HT-29 (cell line): ENCODE measurements at places on chromosomes 7 and 10. TPM values are rescaled to one million over a fixed set of nuclear protein-coding genes. Genes with fewer than 3 reads are reported as not detected.

SLC13A1 gene
- total RNA-seq, result not detected in 2 replicates

SLC12A9 gene
- total RNA-seq, result 68.7 and 85.6 TPM in 2 replicates

ZPBP gene
- not detected in 2 replicates for total RNA-seq

GRCh38 chr7:112263519-112263918 is 57.0 kb downstream of the ZNF277 start:
- DNase-seq, result no peak

DNA sequence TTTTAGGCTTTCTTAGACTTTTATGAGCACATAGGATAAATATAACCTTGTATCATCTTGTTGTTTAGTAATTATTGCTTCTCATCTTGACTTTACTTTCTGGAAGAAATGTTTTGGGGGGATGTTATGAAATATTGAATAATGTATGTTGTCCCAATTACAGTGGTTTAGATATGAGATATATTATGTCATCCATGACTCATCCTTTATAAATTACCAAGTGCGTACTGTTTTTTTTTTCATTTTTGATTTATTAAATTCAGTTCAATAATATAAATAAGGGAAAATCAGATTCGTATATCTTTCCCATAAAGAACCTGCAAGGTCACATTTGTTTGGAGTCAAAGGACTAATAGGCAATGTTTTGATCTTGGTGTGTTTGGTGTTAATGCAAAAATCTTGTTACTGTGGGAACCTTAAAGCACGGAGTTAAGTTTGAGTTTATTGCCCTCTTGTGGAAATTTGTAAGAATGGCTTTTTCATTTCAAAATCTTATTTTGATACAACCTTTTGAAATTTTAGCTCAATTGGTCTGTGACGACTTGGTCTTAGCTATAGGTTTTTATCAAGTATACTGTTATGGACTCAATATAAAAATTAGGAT is 108.6 kb downstream of the SRI start:
- DNase-seq, result peak; percentile 76

GRCh38 chr7:55260676-55261385 is 104.3 kb upstream of the LANCL2 start:
- DNase-seq, result no peak

- peak; percentile 47 for DNase-seq
These were observed 11.5 kb upstream of the AKR1B10 start for GRCh38 chr7:134515569-134516468.

DNA sequence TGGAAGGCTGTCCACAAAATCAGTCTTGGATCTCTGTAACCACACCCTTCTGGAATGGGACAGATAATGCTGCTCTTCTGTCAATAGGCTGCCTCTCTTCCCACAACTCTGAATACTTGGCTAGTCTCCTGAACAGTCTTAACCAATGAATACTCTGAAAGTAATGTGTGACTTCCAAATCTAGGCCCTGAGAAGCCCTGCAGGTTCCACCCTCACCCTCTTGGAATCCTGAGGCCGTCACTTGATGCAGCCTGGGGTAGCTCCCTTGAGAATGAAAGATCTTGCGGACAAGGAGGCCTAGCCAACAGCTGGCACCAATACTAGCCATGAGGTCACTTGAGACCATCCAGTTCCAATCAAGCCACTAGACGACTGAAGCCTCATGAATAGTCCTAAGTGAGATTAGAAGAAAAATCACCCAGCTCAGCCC is 109.2 kb downstream of the ARHGAP12 start:
- DNase-seq, result no peak

DNA sequence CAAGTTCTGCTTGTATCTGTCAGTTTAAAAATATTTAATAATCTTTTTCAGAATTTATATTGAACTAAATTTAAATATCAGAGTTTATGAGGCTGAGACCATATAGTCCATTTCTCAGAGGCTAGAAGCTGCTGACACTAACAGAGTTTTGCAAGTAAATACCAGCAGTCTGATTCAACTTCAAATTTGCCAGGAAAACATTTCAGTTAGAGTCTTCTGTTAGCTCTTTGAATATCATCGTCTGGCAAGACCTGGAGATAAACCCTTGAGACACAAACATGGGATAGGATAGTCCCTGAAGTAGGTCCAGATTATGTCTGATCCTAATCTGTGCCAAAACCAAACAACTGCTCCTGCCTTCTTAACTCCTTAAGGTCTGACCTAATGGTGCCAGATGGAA is 472.8 kb upstream of the STEAP1 start:
- no peak for DNase-seq

DNA sequence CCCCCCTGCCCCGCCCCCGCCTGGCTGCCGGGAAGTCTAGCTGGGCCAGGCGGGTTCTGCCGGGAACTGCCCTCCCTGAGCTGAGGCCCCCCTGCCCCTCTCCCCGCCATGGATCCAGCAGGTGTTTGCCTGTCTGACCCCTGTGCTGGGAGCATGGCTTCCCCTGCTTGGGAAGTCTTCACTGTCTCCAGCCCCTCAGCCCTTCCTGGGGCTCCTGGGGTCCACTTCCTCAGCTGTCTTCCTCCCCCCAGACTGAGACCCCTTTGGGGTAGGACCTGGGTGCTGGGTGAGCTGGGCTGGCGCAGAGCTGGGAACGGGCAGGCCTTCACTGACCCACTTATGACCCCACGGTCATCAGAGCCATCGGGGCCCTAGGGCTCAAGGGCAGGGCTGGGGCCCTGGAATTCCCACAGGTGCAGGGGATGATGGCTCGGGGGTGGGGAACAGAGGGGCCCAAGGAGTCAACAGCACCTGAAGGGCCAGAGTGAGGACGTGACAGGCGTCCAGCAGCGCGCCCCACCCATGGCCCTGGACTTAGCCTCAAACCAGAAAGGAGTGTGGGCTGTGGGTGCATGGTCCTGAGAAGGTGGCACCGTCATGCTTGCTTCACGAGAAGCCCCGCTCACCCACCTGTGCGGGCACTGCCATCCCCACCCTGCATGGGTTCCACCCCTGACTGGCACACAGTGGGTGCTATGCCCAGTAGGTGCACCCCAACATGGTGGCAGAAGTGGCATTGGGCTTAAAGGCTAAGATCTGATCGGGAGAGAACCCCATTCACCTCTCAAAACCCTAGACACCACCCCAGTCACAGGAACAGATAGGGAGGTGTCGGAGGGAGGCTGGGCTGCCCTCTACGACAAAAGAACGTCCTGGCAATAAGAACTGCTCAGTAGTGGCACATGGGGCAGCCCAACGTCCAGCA is 16.2 kb upstream of the TNRC18 start:
- no peak for DNase-seq

DNA sequence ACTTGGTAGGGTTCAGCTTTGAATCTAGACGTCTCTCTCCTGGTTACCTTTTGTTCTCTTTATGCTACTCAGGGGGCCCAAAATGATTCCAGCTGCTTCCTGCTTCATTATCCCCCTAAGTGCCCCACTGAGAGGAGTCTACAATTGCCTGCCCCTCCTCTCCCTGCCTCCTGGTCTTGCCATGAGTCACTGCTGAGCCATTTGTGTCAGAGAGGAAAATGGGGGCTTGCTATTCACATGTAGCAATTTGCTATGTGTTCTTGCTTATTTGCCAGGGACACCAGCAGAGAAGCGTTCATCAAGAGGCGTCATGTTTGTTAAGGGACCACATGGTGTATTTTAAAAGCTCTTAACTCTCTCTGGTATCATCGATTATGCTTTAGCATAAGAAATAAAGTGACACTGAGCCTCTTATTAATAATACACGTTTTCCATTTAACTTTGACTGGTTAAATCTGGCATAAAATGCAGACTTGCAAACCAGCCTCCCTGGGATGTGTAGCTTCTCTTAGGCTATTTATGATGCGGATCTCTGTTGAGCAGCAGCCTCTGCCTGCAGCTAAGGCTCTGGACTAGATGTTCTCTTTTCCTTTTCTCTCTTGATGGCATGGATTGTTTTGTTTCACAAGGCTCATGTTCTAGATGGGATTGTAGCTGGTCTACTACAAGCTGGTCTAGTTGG is 239.3 kb downstream of the AUTS2 start:
- DNase-seq, result no peak

DNA sequence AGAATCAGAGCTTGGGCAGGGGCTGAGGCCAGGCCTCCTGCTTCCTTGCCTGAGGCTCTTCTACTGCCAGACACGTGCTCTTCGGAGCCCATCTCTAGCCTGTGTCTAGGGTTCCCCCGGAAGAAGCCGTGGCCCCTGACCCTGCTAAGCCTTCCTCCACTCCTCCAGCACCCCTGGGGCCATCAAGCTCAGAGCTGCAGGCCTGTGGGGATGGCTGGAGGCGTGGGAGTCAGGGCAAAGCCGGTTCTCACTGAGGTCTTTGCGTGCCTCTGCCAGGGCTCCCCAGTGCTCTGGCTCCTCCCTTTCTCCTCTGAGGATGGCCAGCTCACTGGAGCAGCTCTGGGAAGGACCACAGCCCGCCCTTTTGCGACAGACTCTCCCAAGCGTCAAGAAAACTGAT is 34.4 kb downstream of the GHRHR start:
- no peak for DNase-seq

DNA sequence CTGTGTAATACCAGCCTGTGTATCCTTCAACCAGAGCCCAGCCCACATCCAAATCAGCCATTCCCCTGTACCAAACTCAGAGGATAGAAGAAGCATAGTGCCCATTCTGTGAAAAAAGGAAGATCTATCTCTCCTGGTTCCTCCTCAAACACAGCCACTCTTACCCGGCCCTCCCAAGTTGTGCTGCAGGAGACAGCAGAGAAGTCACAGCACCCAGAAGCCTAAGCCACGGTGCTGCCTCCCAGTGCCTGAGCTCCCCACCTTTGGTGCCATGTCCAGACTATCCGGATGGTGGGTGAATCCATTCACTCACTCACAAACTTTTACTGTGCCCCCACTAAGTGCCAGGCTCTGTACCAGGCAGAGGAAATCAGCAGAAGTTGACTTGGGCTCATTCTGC is 166.0 kb upstream of the ZMIZ1 start:
- no peak for DNase-seq

GRCh38 chr7:42720991-42721796 is 190.7 kb downstream of the C7orf25 start:
- no peak for DNase-seq

DNA sequence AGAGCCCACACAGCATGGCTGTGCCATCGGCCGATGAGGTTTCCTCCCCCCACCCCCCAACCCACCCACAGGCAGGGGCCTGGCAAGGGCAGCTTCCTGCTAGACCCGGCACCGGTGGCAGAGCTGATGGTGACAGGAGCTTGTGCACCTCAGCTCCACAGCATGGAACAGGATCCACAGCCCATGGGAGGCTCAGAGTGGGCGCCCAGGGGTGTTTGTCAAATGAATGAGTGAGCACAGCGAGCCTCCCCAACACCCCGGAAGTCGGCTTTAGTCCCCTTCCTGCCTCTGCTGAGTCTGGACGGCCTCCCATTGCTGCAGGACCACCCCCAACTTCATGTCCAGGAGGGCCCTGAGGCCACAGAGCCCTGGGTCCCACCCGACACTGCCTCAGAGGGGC is 68.9 kb downstream of the PDGFA start:
- DNase-seq, result no peak

DNA sequence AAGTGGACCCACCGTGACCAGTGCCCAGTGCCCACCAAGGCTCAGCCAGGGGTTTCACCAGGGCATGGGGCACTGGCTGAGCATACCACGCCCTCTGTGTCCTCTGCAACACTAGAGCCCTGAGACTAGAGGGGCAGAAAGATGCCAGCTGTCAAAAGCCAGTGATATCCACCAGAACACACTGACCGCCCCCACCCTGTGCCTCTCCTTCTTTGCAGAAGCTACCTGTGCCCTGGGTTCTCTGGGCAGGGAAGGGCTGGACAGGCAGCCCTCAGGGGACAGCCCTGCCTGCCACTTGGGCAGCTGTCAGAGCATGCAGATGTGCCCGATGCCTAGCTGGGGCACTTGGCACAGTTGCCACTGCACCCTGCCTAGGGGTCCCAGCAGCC is 494 bp downstream of the VSIR start:
- peak; percentile 22 for DNase-seq

- DNase-seq, result no peak
These were observed 87.8 kb upstream of the DKK1 start for GRCh38 chr10:52226197-52226847.
